Hindlimb muscle (tissue), 1 donor: ENCODE measurements at places on chromosomes 6 and 20.

DNA sequence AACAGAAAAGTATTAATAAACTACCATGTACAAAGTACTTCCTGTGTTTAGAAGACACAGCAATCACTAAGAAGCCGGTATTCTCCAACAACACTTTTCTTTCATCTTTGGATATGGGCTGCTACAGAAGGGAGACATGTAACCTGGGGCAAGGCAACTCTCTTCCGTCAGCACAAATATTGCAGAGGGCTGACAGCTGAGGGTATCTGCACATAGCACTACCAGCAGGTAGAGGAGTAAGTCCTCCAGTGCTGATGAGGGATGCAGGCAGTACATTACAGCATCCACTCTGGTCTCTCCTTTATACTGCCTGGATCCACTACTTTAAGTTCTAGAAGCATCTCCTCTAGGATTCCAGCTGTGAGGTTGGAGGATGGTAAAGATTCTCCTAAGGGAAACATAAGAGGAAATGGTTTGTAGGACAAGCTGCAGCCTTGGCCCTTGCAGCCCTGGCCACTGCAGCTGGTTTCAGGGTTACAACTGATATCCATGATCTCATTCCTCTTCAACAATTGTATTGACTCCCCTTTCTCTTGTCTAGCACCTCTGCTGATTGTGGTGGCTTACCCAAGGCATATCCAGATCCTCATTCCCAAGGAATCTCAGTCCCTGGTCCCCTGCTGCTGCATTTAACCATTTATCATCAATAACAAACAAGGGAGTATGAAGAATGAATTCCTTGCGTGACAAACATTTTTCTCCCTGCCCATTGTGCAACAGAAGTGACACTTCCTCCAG lies 110.7 kb upstream of the ADGRF1 start:
- DNase-seq = no peak

DNA sequence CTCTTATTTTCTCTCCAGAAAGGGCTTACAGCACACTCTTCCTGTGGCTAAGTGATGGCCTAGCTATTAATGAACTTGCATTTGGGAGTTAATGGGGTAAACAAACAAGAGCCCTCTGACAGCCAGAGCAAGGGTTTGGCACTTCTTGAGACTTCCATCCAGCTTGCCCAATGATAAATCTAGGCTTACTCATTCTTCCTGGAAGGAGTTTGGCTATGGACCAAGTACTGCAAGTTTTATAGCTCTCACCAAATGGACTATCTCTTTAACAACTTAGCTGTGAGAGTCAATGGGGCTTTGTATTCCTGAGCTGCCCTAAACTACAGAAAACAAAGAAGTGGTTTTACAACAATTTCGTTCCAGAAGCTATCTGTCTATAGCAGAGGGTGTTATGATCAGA lies 16.7 kb upstream of the PI3 start:
- no peak for DNase-seq

DNA sequence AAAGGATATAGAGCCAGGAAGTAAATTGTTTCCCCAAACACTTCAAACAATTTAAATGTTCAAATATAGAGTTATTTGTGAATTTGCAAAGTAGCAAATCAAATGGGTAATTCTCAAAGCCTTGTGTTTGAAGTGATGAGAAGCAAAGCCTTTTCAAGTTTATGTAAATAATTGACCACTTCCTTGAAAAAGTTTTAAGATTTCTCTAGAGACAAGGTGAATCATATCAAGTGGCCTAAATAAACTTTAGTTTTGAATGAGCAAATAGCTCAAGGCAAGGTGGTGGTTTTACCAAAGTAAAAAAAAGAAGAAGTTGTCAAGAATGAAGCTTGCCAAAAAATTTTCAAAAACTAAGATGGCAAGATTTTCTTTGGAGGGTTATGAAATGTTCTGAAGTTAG lies 42.6 kb upstream of the IFNGR1 start:
- no peak for DNase-seq

DNA sequence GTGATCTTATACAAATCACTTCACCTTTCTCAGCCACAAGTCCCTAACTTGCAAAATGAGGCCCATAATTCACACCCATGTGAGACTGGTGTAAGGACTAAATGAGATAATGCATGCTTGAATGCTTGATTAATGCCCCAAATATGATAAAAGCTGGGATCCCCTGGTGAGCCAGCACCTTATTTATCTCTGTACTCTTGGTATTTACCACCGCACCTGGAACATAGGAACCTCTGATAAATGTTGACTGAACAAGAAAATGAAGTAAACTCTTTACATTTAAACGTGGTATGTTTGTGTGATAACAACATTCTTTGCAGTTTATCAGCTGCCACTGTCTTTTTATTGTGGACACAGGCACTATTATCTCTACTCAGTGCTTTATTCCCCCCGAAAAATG lies 2.5 kb upstream of the APOBEC2 start:
- no peak for DNase-seq

GRCh38 chr6:31118178-31118577 lies 2.1 kb downstream of the CDSN start:
- DNase-seq = no peak

- DNase-seq = peak; percentile 89
Observed at GRCh38 chr20:32819992-32820697, 391 bp downstream of the MAPRE1 start.

DNA sequence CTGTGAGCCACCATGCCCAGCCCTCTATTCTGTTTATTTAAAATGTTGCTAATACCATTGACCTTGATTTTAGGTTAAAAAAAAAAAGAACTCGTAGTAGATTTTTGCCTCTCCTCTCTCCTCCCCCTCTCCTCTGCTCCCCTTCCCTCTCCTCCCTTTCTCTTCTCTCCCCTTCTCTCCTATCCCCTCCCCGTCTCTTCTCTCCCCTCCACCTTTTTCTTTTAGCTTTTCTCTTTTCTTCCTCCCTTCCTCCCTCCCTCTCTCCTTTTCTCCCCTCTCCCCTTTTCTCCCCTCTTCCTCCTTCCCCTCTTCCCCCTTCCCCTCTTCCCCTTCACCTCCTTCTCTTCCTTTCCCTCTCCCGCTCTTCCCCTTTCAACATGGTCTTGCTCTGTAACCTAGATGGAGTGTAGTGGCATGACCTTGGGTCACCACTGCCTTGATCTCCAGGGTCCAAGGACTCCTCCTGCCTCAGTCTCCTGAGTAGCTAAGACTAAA lies 223.8 kb downstream of the ZFAND3 start:
- no peak for DNase-seq

DNA sequence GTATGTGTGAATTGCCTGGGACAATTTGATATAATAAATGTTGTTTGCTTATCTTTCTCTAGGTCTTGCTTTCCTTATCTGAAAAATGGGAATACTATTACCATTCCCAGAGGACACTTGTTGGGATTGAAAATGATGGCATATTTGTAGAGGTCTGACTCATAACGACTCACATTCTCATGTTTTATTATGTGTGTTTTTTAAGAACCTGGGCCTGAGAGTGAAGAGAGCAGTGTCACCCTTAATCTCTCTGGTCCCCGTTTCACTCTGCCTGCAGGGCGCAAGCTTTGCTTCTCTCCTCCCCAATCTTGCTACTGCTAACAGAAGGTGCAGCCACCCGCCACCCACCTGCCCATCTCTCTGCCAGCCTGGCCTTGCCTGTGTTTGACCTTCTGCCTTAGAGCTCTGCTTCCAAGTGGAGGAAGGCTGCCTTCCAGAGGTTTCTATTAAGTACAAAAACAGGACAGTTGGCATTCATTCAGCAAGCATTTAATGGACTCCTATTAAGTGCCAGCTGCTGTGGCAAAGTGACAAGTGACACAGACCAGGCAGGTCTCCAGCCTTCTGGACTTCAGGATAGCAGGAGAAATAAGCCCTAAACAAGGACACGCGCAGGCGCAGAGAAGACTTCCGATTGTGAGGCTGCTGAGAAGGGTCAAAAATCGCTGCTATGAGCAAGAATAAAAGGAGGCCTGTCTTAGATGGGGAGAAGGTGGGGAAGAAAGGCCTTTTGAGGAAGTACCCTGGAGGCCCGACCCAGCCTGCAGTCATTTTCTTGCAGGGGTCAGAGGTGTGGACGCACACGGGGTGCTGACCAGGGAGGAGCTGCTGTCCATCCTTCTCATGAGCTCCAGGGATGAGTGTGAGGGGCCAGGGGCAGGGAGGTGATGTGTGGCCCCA lies 112.5 kb downstream of the JPH2 start:
- DNase-seq = no peak

- DNase-seq = peak; percentile 69
Observed at GRCh38 chr6:158605266-158605878, 39.2 kb downstream of the DYNLT1 start.

DNA sequence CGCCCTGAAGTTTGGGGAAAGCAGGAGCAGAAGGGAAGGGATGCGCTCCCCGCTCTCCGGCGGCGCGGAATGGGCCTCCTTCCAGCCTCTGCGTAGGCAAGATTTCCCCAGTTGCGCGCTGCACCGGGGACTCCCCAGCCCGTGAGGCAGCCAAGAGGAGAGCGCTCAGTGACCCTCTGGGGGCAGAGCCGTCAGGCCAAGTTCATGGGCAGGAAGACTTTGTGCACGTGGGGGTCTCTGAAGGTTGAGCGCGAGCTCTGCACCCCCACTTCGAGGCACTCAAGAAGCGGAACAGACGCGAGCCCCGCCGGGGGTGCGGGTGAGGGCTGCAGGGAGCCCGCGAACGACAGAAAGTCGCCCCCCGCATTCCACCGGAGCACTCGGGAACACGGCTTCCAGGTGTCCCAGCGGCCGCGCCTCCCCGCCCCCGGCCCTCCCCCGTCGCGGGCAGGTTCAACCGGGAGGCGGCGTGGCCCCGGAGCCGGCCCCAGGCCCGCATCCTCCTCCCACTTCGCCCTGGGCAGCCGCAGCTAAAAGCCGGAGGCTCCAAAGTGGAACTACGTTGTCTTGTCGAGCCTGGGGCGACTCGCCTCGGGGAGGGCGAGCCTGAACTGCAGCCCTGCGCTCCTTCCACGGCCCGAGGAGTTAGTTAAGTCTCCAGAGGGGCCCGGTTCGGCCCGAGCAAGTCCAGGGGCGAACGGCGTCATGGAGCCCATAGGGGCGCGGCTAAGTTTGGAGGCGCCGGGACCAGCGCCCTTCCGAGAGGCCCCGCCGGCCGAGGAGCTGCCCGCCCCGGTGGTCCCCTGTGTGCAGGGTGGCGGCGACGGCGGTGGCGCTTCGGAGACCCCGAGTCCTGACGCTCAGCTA lies at the start of gene PPP1R3G:
PPP1R3G (plus strand) TSS at position 561 of the 867 bp plus-strand sequence; CDS start at position 706, 145 bp downstream.
- peak; percentile 77 for DNase-seq

DNA sequence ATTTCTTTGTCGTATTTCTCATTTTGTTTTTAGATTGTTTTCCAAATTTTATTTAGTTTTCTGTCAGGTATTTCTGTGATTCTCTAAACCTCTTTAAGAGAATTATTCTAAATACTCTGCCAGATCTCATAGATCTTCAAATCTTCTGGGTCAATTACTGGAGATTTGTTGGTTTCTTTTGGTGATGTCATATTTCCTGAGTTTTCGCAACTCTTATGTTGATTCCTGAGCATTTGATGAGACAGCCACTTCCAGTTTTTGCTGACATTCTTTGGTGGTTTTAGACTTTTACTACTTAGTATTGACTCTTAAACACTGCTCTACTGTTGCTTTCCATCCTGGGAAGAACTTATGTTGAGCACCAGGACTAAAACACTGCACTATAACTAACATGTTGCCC lies 21.9 kb downstream of the ADGB start:
- DNase-seq = no peak

DNA sequence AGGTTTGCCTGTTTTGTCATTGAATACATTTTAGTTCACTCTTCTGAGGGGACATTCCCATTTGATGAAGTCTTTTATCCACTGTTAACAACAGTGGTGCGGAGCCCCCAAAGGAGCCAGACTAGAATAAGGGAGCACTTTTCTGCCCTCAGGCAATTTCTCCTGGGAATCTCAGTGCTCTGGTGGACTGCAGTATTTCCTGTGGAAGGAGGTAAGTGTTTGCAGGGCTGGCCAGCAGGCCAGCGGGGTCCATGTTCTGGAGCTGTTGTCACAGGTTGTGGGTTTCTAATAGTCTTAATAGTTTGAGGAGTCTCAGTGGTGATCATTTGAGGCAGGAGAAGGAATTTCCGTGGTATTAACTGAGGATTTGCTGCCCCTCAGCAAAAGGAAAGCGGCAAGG lies 83.5 kb downstream of the ASXL1 start:
- no peak for DNase-seq

- no peak for DNase-seq
Observed at GRCh38 chr20:45948742-45949541, 14.5 kb downstream of the PCIF1 start.

DNA sequence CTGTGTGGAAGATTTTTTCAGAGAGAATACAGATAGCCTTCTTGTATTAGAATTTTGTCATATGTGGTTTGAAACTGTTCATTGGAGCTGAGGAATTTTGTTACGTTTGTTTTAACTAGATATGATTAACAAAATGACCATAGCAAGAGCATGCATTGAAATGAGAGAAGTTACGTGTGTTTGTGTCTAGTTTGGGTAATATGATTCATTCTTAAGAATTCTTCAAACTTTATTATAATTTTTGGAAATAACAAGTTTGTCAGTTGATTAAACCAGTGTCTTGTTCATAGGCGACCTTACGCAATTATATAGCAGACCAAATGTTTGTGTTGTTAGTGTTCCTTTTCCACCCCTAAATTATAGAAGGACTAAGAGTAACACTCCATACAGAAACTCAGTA lies 5.5 kb downstream of the GMNN start:
- no peak for DNase-seq

- peak; percentile 23 for DNase-seq
Observed at GRCh38 chr6:156809034-156809433, 31.9 kb downstream of the ARID1B start.

DNA sequence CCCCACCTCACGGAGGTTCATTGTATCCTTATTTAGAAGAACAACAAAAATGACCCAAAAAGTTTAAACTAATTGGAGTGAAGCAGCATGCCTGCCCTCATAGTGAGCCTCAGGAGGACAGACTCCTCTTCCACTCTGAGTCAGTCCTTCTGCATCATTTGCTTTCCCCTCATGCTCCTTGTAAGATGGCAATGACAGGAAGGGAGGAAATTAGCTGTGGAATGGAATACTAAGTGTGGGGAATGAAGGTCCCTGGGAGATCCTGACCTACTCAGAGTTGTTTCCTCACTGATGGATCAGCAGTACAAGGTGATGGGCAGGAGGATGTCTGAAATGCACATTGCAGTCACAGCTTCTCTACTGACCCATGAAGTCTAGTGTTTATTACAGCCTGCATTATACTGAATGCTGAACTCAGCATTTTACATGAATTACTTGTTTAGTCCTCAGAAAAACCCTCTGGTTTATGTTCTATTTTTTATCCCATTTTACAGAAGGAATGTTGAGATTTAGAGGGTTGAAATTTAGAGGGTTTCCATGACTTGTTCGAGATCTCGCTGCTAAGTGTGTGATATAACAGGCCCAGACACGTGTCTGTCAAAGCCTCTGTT lies 212.0 kb upstream of the PCSK2 start:
- DNase-seq = no peak

GRCh38 chr20:17227669-17228623 lies 1.1 kb downstream of the PCSK2 start:
- DNase-seq = peak; percentile 7

DNA sequence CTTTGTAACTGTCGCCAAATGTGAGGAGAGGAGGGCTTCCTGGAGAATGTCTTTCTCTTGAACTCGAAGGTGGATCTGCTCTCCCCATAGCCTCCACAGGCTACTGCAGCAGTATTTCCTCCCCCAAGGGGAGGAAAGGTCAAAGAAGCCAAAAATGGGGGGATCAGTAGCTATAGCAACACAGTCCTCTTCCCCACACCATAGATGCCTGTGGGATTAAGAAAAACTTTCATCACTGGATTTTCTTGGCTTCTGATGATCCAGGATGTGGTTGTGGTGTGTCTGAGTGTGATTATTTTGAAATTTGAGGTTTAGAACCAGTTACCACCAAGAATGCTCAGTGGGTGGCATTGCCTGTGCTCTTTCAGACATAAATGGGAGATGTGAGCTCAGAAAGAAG lies 140.1 kb upstream of the SPACA1 start:
- no peak for DNase-seq
